ENCODE measurements at places on chromosomes 2 and 18. TPM values are rescaled to one million over a fixed set of nuclear protein-coding genes. Genes with fewer than 3 reads are reported as not detected.

The FEZ2 gene
- 53.6 TPM for total RNA-seq

The KCNK3 gene
- not detected for total RNA-seq

The MYO3B gene
- not detected for total RNA-seq

The INPP5D gene
- 29.4 TPM for total RNA-seq

The ASAP2 gene
- 29.8 TPM for total RNA-seq

The TRIP12 gene
- 240 TPM for total RNA-seq

The ACTR3 gene
- total RNA-seq, result 132 TPM

DNA sequence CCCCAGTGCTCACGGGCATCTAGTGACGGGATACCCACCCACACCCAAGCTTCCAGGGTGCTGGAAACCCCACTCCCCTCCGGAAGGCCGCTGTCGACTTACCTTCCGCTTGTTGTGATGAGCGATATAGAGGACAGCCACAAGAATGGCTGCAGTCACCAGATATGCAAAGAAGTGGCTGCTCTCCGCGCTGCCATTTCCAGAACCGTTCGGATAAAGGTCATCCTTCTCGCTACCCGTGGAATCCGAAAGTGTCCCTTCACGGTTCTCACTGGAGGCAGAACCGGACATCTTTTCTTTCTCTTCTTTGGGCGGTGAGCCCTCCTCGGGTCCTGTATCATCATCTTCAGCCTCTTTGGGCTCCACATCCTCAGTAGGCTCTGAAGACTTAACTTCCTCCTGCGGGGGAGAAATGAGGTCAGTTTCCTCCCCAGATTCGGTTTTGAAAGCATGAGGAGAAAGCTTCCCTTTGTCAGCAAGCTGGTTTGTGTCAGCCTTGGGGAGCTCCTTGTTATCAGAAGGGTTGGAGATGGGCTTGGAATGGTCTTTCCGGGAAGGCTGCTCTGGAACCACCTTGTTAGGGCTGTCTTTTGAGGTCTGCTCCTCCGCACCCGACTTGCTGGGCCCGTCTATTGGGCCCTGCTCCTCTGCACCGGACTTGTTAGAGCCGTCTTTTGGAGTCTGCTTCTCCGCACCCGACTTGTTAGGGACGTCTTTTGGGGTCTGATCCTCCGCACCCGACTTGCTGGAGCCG lies 1.2 kb downstream of the TGOLN2 start:
- DNase-seq, result no peak

DNA sequence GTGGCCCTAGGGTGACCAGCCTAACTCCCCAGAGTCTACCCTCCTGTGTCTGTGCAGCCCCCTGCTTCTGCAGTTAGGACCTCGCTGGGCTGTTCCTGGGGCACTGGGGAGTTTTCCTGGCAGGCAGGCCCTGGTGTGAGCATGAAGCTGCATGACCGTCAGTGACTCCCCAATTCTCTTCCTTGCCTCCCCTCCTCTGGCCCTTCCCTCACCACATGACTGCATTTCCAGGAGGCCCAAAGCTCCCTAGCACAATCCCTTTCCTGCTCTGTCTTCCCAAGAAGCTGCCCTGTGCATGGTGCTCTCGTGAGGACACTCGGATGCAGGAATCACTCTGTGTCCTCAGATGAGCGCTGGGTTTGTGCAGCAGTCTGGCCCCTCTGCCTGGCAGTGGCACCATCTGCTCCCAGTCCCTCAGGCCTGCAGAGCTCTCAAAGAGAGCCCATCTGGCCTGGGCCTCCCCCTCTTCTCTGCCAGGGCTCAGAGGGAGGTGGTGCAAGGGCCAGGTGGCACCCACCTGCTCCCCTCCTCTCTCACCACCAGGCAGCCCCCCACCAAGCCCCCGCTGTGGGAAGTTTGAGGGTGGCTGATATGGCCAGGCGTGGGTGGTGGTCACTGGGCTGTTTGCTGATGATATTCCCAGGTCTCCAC lies 125.6 kb upstream of the HS6ST1 start:
- no peak for DNase-seq

GRCh38 chr18:51107598-51108305 lies 77.7 kb downstream of the SMAD4 start:
- peak; percentile 17 for DNase-seq

DNA sequence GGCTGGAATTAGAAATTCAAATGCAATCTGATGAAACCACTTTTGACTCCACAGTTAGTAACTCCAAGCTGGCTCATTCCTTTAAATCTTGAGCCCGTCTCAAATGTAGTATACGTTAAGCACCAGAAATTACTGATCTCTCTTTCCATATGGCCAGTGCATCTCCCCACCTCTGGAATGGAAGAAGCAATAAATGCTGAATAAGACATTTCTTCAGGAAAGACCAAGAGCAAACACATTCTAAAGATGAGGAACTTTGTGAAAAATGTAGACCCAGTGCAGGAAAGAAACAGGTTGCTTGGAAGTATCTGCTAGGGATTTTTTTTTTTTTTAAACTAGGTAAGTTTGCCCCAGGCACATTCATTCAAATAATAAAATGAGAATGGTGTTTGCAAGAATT lies 143.1 kb upstream of the FBXO11 start:
- DNase-seq, result no peak

DNA sequence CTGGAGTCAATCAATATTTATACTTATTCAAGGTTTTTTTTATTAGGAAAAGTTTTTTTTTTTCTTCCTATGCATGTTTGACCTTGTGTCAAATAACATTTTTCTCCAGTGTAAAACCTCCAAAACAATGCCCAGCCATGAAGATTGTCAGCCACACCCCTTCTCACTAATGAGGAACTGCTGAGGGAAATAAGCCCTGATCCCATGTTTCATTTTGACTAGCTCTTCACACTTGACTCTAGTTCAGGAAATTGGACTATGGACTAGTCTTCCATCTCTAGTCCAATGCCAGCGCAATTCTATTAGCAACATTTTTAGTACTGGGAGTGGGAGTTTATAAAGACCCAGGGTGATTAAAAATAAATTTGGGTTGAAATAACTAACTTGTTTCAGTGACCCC lies 275.6 kb upstream of the CXCR4 start:
- DNase-seq, result no peak

GRCh38 chr2:191724015-191724414 lies 46.1 kb downstream of the NABP1 start:
- DNase-seq, result no peak

- no peak for DNase-seq
Measured at GRCh38 chr2:172558372-172558771, 2.5 kb downstream of the PDK1 start.

- DNase-seq, result no peak
Measured at GRCh38 chr2:105490956-105491355, 92.1 kb upstream of the FHL2 start.

- DNase-seq, result no peak
Measured at GRCh38 chr2:241665731-241666440, 20.7 kb downstream of the DTYMK start.
